ENCODE measurements at places on chromosomes 3 and 15.
A peak's percentile ranks its signal among the peaks of the same experiment; 100 is the strongest.

GRCh38 chr3:101898752-101899169, 49.4 kb downstream of the NFKBIZ start:
- DNase-seq, result peak; percentile 36

- DNase-seq, result no peak
Measured at GRCh38 chr15:78212546-78213424, 21.6 kb downstream of the ACSBG1 start.

DNA sequence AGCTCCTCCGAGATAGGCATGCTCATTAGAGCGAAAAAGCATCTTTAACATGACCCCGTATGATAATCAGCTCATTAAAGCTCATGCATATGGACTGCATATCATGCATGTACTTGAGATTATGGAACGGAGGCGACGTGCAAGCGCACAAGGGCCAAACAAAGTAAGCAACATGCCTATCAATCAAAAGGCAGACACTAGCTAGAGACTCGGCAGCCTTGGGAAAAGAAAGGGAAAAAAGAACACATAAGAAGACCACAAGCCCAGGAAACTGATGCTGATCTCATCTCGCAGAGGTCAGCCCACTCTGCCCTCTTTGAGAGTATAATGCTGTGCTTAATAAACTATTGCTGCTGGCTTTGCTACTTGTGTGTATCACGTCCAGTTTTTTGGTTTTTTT, 2.6 kb upstream of the ACOX2 start:
- DNase-seq, result no peak

DNA sequence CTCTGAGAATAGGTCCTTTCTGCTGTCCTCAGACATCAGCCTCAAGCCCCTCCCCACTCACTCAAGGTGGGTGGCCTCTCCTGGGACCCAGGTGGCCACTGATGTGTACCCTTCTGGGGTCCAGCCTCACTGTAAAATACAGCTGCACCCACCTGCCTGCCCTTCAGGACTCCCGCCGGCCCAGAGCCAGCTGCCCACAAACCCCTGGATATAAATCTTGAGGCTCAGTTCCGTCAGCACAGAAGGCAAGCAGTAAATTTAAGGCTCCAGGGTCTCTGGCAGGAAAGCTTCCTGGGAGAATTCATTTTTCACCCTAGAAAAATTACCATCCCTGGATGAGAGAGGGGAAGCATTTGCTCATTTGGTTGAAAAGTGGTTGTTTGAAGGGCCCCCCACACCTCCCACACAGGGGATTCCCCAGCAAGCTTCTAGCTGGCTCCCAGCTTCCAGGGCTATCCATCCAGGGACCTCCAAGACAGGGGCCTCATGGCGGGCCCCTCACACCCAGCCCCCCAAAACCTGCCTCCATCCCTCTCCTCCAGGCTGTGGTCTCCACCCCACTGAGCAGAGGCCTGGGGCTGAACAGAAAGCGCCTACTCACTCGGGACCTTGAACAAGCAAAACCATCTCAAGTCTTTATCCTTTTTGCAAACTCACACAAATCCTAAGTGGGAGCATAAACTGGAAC, 48.4 kb upstream of the GRIP2 start:
- DNase-seq, result no peak

- DNase-seq, result no peak
Measured at GRCh38 chr3:107128946-107129345, 248.3 kb upstream of the CCDC54 start.

DNA sequence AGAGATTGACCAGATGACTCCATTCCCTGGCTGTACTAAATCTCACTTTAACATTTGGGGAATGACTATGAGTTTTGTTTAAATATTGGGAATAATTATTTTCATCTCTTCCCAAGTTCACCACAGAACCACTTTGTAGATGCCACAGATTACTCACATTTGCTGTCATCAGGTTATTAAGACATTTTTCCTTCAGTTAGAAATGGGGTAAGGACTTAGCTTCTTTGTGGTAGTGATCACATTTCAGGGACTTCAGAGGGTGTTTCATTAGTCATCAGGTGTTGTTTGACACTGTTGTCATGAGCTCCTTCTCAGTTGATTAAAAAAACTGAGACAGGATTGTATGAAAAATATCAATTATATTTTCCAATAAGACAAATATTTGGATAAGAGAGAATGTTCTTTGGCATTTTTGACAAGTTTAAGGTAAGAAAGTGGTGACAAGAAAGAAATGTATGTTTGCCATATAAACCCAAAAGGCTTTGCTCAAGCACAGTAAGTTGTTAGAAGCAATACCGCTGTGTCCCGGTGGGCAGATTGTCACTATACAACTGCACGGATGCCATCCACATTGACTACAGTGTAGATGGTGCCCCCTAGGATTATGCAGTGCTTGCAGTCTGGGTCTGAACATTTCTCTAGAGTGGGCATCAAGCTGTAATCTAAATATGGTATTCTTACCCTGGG, 22.3 kb downstream of the FBXL2 start:
- DNase-seq, result no peak

GRCh38 chr3:29514912-29515311, 234.0 kb downstream of the RBMS3 start:
- DNase-seq, result no peak

DNA sequence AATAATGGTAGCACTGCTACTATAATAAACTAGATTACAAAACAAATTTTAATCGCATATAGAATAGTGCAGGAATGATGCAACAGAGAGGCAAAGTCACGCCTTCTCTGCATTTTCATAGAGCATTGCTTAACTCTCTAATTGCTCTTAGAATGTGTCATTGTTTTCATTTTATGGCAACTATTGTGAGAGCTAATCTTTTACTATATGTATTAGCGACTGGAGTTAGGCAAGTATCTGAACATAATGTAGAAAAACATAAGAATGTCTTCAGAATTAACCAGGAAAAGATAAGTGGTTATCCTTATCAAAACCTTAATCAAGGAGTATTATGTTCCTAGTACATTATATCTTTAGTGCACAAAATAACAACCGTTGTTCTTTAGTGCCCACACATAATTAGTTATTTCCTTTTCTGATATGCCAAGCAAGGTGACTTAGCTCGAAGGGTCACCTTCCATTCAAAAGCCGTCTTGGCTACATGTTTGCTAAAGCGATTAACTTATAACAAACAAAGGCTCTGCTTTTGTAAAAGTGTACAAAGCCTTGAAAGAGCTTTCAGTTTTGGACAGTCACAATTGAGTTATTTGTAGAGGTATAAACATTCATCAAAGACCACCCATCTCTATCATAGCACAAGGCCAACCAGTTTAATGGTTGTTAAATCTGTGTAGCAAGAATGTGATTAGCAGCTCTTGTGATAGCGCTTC, 1328.9 kb downstream of the ROBO2 start:
- DNase-seq, result no peak

DNA sequence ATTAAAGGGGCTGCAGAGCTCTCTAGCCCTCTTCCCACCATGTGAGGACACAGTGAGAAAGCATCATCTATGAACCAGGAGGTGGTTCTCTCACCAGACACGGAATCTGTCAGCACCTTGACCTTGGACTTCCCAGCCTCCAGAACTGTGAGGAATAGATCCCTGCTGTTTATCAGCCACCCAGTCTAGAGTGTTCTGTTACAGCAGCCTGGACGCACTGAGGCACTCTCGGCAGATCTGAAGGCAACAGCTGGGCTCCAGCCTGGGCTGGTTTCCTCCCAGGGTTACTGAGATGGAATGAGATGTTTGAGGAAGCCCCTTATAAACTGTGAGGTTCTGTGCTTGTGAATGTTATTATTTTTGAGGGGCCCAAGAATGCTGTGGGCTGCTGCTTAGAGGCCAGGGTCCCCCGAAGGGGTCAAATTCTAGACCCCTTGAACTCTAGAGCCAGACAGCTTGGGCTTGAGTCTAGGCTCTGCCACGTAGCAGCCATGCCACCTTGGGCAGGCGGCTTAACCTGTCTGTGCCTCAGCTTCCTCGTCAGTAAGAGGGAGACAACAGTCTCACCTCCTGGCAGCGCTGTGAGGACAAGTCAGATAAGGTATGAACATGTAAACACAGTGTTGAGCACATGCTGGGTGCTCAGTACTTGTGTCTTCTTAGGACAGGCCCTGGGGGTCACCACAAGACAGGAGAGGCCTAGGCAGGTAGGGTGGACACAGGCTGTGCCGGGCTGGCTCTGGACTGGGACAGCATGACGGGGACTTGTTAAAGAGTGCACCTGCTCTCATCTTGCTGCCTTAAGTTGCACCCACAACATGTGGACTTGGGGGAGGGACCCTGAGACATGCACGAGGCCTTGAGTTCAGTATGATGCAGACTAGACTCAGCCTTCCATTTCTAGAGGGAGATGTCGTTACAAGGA, 49.2 kb downstream of the MGLL start:
- DNase-seq, result no peak

DNA sequence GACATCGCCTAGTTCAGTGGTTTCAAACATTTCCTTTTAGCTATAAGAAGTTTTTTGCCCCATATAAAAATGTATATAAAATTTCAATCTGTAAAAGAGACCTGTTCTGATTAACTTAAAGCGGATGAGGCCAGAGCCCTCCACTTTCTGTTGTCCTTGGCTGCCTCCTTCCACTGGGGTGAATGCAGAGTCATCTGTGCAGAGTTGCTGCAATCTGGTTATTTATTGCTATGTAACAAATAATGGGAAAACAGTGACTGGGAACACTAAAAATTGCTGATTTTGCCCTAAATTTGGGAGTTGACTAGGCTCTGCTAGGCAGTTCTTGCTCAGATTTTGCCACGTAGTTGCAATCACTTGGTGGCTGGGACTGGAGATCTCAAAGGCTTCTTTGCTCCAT, 637.8 kb downstream of the GRM7 start:
- DNase-seq, result no peak

GRCh38 chr3:22734207-22734606, 468.9 kb upstream of the UBE2E2 start:
- no peak for DNase-seq

GRCh38 chr3:98536456-98537017, 4.8 kb downstream of the GPR15 start:
- no peak for DNase-seq

DNA sequence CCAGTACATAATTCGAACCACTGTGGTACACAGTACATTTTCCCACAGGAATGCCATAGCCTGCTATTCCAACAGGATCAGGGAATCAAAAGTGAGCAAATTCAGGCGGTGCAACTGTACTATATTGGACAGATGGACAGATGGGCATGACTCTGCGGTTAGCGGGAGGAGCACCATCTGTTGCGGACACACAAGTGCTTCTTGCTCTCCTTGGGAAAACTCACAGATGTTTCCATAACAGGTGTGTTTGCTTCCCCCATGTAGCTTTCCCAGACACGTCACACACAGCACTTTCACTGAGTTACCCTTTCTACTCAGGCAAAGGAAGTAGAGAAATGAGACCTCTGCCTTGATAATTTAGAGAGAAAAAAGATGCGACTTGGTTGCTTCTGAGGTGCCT, 325.1 kb upstream of the THBS1 start:
- no peak for DNase-seq

Measured in putamen (tissue), 1 donor.